H9 (cell line): ENCODE measurements at places on chromosomes 1 and 21. TPM values are rescaled to one million over a fixed set of nuclear protein-coding genes. Genes with fewer than 3 reads are reported as not detected.

GRCh38 chr1:15424146-15424667, 14.0 kb upstream of the CTRC start:
- no peaks in the 10 kb centered on the region for H3K4me1 ChIP-seq
- peaks cover 14% of the 10 kb centered on the region for H3K36me3 ChIP-seq
- DNase-seq, result no peak
- no peaks in the 10 kb centered on the region for H3K27me3 ChIP-seq

DNA sequence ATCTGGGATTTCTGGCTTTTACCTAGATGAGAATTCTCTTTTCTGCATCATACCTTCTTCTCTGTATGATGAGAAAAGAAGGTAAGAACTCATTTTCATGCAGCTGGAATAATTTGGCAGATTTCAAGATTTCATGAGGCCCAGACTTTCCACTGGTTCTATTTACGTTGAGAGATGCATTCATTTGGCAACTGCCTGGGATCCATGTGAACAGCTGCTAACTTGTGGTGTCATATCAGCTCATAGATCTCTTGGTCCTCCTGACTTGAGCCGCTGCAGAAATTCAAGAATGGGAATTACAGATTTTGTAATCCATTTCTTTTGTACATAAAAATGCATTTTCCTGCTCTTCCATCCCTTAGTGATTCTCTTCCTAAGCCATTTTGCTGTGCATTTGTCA, 17.1 kb upstream of the C1orf87 start:
- no peak for DNase-seq
- no peak overlapping the region for H3K27ac ChIP-seq
- H3K36me3 ChIP-seq, result no peaks in the 10 kb centered on the region
- no peaks in the 10 kb centered on the region for H3K27me3 ChIP-seq
- H3K4me1 ChIP-seq, result no peaks in the 10 kb centered on the region

Gene SYT6
- 71.2 and 77.2 TPM in 2 replicates for total RNA-seq

Gene ATP1A2
- 3.0 and 4.6 TPM in 2 replicates for total RNA-seq

DNA sequence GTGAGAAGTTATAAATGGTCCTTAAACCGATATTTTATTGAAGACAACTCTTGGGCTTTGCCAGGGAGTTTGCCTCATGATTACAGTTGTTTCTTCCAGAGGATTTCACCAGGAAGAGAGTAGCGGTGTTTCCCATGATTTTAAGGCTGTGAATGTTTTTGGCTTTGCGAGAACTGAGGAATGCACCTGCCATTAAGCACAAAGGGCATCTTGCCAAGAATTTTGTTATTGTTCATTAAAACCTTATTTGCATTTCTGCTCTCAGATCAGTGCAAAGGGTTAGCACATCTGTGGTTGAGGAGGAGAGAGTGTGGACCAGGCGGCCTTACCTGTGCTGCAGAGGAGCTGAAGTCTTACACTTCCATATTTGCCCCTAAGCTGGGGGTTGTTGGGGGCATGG, 13.8 kb downstream of the CNIH3 start:
- H3K4me1 ChIP-seq, result peaks cover 6% of the 10 kb centered on the region; the same call in 1 of the 2 replicates
- H3K4me3 ChIP-seq, result no peak overlapping the region
- no peaks in the 10 kb centered on the region for H3K36me3 ChIP-seq
- H3K27me3 ChIP-seq, result no peaks in the 10 kb centered on the region

- no peak for DNase-seq
- no peaks in the 10 kb centered on the region for H3K4me1 ChIP-seq
- no peaks in the 10 kb centered on the region; the same call in 2 of the 3 replicates for H3K36me3 ChIP-seq
- H3K4me3 ChIP-seq, result no peak overlapping the region
- H3K27ac ChIP-seq, result no peak overlapping the region
- no peaks in the 10 kb centered on the region for H3K27me3 ChIP-seq
These were observed 134.0 kb downstream of the KIF26B start for GRCh38 chr1:245288796-245289195.

Gene BEND5
- 4.8 and 5.6 TPM in 2 replicates for total RNA-seq

- DNase-seq, result peak; percentile 79
- no peaks in the 10 kb centered on the region for H3K27me3 ChIP-seq
- no peaks in the 10 kb centered on the region for H3K4me1 ChIP-seq
- H3K27ac ChIP-seq, result peak overlapping the region; percentile 4
These were observed 10.9 kb upstream of the SESN2 start for GRCh38 chr1:28248273-28249012.

- no peaks in the 10 kb centered on the region for H3K36me3 ChIP-seq
- H3K4me1 ChIP-seq, result no peaks in the 10 kb centered on the region
- no peak for DNase-seq
- no peak overlapping the region for H3K4me3 ChIP-seq
These were observed 12.8 kb downstream of the DYNLT5 start for GRCh38 chr1:66764994-66765578.

Gene SPRR1B
- total RNA-seq, result not detected in 2 replicates

GRCh38 chr1:156797212-156797871, 19.3 kb downstream of the SH2D2A start:
- H3K4me3 ChIP-seq, result no peak overlapping the region
- no peaks in the 10 kb centered on the region for H3K4me1 ChIP-seq
- H3K27ac ChIP-seq, result no peak overlapping the region
- H3K36me3 ChIP-seq, result peaks cover 35% of the 10 kb centered on the region; the same call in 2 of the 3 replicates
- H3K27me3 ChIP-seq, result no peaks in the 10 kb centered on the region
- peak; percentile 66 for DNase-seq

- no peak for DNase-seq
- H3K27me3 ChIP-seq, result no peaks in the 10 kb centered on the region
- no peak overlapping the region for H3K27ac ChIP-seq
These were observed 497.8 kb downstream of the TTLL7 start for GRCh38 chr1:83500987-83501591.

DNA sequence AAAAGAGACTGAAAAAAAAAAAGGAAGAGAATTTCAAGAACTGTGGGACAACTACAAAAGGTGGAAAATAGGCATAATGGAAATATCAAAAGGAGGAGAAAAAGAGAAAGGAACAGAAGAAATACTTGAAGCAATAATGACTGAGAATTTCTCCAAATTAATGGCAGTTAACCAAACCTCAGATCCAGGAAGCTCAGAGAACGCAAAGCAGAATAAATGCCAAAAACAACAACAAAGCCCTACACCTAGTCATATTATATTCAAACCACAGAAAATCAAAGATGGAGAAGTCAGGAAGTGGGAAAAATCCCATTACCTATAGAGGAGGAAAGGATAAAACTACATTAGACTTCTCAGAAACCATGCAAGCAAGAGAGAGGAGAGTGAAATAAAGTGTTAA, 20.7 kb upstream of the AHCYL1 start:
- H3K27ac ChIP-seq, result no peak overlapping the region
- peaks cover 10% of the 10 kb centered on the region; the same call in 1 of the 2 replicates for H3K27me3 ChIP-seq
- H3K4me3 ChIP-seq, result no peak overlapping the region
- peaks cover 5% of the 10 kb centered on the region; the same call in 1 of the 2 replicates for H3K4me1 ChIP-seq

- H3K4me1 ChIP-seq, result peaks cover 6% of the 10 kb centered on the region; the same call in 1 of the 2 replicates
- no peaks in the 10 kb centered on the region for H3K27me3 ChIP-seq
- no peak for DNase-seq
- no peak overlapping the region for H3K4me3 ChIP-seq
- no peaks in the 10 kb centered on the region for H3K36me3 ChIP-seq
These were observed 235.3 kb downstream of the MRPL39 start for GRCh38 chr21:25371841-25372425.

DNA sequence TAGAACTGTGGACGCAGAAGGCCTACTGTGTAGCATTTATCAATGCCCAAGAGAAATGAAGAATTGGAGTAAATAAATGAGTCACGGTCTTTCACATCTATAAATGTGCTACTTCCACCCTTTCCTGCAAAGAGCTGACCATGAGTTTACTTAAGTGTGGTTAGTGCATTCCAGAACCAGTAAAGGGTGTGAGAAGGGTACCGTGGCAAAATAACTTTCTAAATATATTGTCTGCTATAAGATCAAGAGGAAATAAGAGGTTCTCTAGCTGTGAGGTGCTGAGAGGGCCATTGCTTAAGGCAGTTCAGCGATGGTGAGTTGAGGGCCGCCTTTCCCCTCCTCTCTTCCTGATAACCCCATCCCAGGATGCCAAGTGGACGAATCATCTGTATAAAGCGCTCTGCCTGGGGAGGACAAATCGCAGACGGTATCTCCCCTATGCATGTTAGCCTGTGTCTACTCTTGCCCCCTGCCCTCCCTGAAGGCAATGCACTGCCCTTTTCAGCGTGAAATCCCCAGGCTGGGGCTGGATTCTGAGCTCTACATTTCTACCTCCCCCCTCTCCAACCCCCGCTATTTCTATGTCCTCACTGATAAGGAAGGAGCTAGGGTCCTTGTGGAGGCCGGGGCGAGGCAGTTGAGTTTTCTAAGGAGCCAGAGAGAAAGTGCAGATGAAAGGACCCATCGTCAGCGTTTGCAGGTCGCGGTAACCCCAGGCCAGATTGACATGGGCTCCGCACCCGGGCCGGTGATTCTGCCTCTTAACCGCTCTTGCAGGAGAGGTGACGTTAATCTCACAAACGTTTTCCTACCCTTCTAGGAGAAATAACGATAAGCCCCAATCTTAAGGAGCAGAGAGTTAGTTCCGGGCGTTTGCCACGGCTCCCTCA, 1.5 kb upstream of the NCAM2 start:
- peak overlapping the region; percentile 53 for H3K4me3 ChIP-seq
- H3K27ac ChIP-seq, result no peak overlapping the region
- peaks cover 6% of the 10 kb centered on the region; the same call in 1 of the 2 replicates for H3K27me3 ChIP-seq
- H3K4me1 ChIP-seq, result 0 out of 2 replicates have a peak, but pooled peaks cover 2% of the 10 kb centered on the region
- peak; percentile 31 for DNase-seq

Gene ZBTB8B
- total RNA-seq, result 1.6 and 1.9 TPM in 2 replicates

Gene SHISA4
- total RNA-seq, result 6.3 and 8.1 TPM in 2 replicates

GRCh38 chr21:41589131-41589530, 81.2 kb upstream of the TMPRSS2 start:
- H3K36me3 ChIP-seq, result no peaks in the 10 kb centered on the region
- H3K4me1 ChIP-seq, result peaks cover 10% of the 10 kb centered on the region

DNA sequence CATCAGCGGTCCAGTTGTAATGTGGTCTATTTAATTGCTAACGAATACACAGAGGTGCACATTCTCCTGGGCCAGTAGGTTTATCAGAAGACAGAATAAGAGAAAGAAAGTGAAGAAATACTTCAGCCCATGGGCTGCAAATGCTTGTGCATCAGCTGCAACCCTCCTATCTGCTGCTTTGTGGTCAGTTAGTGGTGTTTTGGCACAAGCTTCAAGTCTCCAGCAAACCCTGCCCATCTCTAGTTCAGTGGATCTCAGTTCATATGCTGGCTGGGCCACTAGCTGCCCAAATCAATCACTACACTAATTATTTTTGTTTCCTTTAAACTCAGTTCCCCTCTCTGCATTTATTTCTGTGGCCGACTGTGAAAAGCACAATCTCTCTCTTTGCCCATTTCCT, 124.2 kb downstream of the KCNJ6 start:
- no peaks in the 10 kb centered on the region for H3K36me3 ChIP-seq
- H3K4me1 ChIP-seq, result no peaks in the 10 kb centered on the region; the same call in 1 of the 2 replicates
- H3K27me3 ChIP-seq, result no peaks in the 10 kb centered on the region
- no peak overlapping the region for H3K27ac ChIP-seq

- DNase-seq, result no peak
- no peaks in the 10 kb centered on the region for H3K36me3 ChIP-seq
- no peak overlapping the region for H3K27ac ChIP-seq
- no peaks in the 10 kb centered on the region for H3K27me3 ChIP-seq
- no peaks in the 10 kb centered on the region for H3K4me1 ChIP-seq
These were observed 1198.9 kb downstream of the PLA2G4A start for GRCh38 chr1:188027613-188028012.

GRCh38 chr1:45395051-45395450, 54.8 kb upstream of the MUTYH start:
- H3K4me3 ChIP-seq, result no peak overlapping the region
- DNase-seq, result no peak
- no peaks in the 10 kb centered on the region for H3K27me3 ChIP-seq
- no peaks in the 10 kb centered on the region for H3K36me3 ChIP-seq
- no peak overlapping the region for H3K27ac ChIP-seq
- H3K4me1 ChIP-seq, result peaks cover 2% of the 10 kb centered on the region; the same call in 1 of the 2 replicates

Gene GIPC2
- total RNA-seq, result 0.85 and 0.90 TPM in 2 replicates

Gene GFI1
- 0.11 TPM in 1 of 2 replicates, not detected in the other for total RNA-seq

- H3K27ac ChIP-seq, result no peak overlapping the region
- H3K4me3 ChIP-seq, result no peak overlapping the region; the same call in 1 of the 2 replicates
These were observed 133.9 kb downstream of the ATG4C start for GRCh38 chr1:62917805-62918204.

- H3K27me3 ChIP-seq, result peaks cover 15% of the 10 kb centered on the region
- peaks cover 12% of the 10 kb centered on the region for H3K36me3 ChIP-seq
- H3K4me3 ChIP-seq, result no peak overlapping the region
- H3K4me1 ChIP-seq, result peaks cover 8% of the 10 kb centered on the region; the same call in 1 of the 2 replicates
These were observed 29.0 kb downstream of the DUSP10 start for GRCh38 chr1:221712776-221713431.

DNA sequence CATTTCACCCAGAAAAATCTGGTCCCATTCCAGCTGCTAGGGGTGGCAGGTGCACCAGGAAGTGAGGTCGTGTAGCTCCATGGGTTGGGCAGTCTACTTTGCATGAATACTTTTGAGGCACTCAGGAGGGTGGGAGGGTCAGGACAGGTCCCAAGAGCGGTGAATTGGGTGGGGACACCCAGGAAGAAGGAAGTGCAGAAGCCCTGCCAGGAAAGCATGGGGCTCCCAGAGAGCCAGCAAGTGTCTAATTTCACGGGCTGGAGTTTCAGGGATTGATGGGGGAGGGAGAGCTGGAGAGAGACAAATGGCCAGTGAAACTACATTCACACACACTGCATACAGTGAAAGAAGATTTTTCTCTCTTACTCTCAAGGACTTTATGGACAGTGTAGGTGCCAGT, 137.8 kb downstream of the GALNT2 start:
- H3K36me3 ChIP-seq, result peaks cover 4% of the 10 kb centered on the region; the same call in 2 of the 3 replicates
- no peaks in the 10 kb centered on the region; the same call in 1 of the 2 replicates for H3K4me1 ChIP-seq
- no peaks in the 10 kb centered on the region for H3K27me3 ChIP-seq
- H3K27ac ChIP-seq, result no peak overlapping the region
